Activated CD8-positive, alpha-beta memory T cell treated with anti-CD3 and anti-CD28 coated beads, Interleukin-2, amount 50 U/mL, for 48 hours (primary cell): ENCODE measurements at places on chromosomes 1 and 21.

DNA sequence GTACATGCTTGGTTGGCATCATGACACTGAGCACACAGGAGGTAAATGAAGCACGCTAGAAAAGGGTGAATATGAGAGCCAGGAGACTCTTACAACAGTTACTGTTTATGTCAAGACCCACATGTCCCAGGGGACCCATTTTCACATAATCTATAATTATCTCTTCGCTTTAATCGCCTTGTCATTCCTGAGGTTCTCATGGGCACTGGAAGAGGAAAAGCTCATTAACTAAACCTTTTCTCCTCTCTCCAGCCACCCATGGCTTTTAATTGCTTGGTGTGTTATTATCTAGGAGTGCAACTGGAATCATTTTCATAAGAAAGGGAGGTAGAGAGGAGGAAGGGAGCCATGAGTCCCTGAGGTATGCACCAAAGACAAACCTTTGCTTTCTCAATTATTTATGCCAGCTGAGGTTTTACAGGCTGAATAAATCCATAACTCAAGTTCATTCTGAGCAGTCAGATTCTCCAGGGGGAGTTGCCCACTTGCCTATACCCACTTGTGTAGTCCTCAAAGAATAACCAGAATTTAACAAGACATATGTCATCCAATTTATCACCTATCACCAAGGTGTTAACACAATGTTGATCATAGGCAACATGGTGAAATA is 77.4 kb downstream of the ACBD6 start:
- DNase-seq: no peak

DNA sequence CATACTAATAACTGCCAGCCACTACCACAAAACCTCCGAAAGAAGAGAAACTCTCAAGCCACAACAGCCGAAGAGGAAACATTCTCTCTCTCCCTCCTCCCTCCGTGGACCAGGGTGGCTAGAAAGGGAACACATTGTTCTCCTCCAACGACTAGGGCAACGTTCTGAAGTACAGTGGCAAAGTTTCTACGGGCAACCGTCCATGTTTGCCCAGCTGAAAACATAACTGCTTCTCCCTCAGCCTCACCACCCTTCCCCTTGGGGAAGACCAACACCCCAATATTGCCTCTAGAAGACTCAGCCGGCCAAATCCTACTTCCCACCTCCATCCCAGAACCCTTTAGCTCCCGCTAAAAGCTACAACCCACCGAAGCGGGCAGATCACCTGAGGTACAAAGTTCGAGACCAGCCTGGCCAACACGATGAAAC is 2.0 kb downstream of the GLUL start:
- DNase-seq: no peak

GRCh38 chr1:165014753-165015152 is 341.8 kb downstream of the LMX1A start:
- no peak for DNase-seq

DNA sequence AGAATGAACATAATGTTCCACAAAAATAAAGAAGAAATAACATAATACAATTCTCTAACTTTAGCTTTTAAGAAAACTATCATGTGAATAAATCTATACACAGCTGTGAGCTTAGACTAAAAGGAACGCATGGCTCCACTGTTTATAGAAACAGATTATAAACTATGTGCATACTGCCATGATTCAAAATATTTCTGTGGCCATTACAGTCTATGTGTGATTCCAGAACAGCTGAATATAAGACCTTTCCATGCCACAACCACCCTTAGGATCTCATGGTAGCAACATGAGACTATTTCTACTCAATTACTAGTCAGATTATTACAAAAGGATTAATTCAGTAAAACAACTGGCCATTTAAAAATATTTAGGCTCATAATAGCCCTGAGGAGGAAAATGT is 3.9 kb downstream of the CHML start:
- no peak for DNase-seq

- no peak for DNase-seq
Observed at GRCh38 chr1:26857473-26858060, 5.4 kb upstream of the SFN start.

DNA sequence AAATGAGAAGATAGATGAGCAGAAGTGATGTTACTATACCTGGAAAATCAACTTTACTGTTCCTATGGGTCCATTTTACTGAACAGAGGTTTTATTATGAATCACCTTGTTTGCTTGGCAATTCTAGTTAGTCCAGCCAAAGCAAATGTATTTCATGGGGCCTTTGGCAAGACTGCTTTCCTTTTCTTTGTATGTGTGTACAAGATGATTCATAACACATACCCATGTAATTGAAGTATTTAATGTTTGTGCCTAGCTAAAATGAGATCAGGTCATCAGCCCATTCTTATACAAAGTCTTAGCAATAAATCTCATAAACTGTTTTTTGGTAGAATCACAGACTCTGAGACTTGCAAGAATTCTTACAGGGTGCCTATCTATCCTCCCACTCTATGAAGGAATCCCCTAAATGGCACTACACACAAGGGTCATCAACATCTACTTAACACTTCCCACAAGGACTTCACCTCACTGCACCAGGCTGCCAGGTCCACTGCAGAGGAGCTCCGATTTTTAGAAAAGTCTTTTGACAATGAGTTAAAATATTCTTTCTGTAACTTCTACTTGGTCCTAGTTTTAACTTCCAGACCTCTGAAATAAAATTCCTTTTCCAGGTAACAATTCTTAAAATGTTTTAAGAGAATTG is 58.5 kb downstream of the LPAR3 start:
- DNase-seq: no peak

DNA sequence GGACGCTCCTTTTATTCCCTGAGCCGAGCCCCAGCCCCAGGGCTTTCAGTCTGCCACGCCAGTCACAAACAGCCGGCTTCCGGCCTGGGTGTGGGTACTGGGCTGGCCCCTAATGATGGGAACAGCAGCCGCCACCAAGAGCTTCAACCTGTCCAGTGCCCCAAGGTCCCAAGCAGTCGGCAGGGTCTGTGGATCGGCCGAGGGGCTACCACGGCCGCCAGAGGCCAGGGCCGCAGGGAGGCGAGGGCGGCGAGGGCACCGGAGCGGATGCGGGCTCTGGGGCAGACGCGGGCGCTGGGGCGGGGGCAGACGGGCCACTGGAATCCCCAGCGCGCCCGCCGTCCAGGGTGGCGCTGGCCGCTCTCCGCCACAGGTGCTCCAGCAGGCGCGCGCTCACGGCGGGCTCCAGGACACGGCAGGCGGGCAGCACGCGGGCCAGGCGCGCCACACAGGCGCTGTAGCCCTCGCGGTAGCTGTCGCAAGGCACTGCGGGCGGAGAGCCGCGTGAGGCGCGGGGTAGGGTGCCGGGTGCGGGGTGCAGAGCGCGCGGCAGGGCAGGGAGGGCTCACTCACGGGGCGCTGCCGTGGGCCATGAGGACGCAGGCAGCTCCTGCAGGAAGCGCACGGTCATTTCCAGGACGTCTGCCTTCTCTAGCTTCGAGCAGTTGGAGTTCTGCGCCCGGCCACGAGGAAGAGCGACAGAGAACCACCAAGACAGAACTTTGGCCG is 887 bp downstream of the HES2 start:
- peak; percentile 50 for DNase-seq

- no peak for DNase-seq
Observed at GRCh38 chr1:158028969-158029368, 35.5 kb downstream of the KIRREL1 start.

GRCh38 chr1:157628773-157629172 is 30.9 kb upstream of the FCRL4 start:
- no peak for DNase-seq
